Activated naive CD4-positive, alpha-beta T cell treated with anti-CD3 and anti-CD28 coated beads, Interleukin-2, amount 50 U/mL, for 16 hours (primary cell): ENCODE measurements at places on chromosomes 12 and 14.

DNA sequence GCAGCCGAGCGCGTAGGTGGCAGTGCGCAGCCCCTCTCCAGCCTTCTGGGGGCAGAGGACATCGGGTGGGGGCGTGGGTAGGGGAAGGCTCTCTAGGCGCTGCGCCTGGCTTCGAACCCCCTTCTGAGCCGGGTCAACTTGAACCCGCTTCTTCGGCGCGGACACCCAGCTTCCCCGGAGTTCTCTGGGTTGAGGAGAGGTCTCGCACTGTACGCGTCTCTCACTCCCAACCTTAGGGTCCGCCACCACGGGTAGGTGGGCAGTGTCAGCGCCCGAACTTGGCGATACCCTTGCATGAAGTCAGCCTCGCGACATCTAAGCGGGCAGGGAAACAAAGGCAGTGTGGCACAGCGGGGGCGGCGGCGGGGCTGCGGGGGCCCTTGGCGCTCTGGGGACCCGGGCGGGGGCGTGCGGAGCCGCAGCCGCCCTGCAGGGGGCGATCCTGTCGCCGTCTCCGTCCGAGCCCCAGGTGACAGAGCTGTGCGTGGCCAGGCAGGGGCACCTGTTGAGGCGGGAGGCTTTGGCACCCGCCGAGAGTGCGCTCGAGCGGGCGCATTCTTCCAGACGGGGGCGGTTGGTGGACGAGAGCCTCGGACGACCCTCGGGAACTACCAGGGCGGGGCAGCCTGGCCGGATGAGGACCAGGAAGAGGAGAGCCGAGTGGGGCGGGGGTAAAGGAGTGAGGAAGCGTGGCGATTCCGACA lies 1.1 kb downstream of the GALNT16 start:
- peak; percentile 54 for DNase-seq

GRCh38 chr12:7161811-7162210 lies 27.7 kb upstream of the PEX5 start:
- DNase-seq: no peak

- peak; percentile 81 for DNase-seq
Measured at GRCh38 chr14:75559451-75560222, 18.8 kb upstream of the FLVCR2 start.

GRCh38 chr12:25761356-25761755 lies 197.1 kb upstream of the RASSF8 start:
- no peak for DNase-seq

GRCh38 chr12:2650261-2651067 lies 144.3 kb upstream of the FKBP4 start:
- no peak for DNase-seq

GRCh38 chr12:125890366-125890905 lies 825.2 kb downstream of the AACS start:
- DNase-seq: no peak

- no peak for DNase-seq
Measured at GRCh38 chr12:56391721-56392120, 29.1 kb upstream of the APOF start.

DNA sequence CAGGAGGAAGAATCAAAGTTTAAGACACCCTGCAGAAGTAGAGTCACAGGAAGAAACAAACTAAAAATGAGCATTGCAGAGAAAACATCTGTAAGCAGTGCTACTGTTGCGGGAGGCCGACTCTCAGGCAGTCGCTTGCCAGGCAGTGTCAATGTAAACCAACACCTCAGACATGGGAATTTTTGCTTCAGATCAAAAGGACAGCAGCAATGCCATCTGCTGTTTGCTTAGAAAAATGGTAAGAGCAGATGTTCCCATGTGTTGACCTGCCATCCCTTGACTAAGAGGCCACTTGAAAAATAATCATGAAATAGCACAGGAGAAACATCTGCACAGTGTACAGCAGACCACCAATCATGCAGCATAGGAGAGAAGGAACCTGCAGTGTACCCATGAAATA lies 196.6 kb downstream of the SLC25A21 start:
- no peak for DNase-seq

- DNase-seq: no peak
Measured at GRCh38 chr14:76432827-76433752, 57.2 kb downstream of the ESRRB start.

GRCh38 chr14:58873228-58873953 lies 235.6 kb downstream of the DACT1 start:
- DNase-seq: no peak

DNA sequence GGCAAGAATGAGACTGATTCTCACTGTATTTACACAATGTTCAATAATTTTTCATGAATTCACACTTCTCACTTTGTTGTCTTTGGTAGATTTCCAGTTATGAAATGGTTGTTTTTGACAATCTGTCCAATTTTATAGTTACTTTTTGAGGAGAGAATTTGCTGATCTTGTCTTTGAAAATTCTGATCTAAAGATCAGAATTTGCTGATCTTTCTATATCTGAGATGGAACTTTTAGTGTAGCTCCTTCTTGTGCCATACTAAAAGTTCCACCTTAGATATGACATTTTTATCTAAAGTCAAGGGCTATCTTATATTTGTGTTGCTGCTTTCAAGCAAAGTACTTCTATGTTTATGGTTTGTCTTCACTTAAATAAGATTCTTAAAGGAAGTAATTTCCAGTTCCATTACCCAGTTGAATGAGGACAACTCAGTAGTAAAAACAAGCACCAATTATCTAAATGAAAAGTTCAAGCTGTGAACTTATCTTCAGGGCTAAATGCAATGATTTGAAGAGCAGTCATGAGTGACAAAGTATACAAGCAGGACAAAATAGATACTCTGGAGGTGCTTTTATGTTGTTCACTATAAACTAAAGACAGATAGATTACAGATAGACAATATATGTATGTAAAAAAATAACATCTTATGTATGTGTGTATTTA lies 76.4 kb upstream of the FOXG1 start:
- DNase-seq: no peak

GRCh38 chr12:71556875-71557274 lies 106.8 kb downstream of the ZFC3H1 start:
- DNase-seq: no peak

- no peak for DNase-seq
Measured at GRCh38 chr12:12699345-12699744, 3.4 kb upstream of the GPR19 start.

DNA sequence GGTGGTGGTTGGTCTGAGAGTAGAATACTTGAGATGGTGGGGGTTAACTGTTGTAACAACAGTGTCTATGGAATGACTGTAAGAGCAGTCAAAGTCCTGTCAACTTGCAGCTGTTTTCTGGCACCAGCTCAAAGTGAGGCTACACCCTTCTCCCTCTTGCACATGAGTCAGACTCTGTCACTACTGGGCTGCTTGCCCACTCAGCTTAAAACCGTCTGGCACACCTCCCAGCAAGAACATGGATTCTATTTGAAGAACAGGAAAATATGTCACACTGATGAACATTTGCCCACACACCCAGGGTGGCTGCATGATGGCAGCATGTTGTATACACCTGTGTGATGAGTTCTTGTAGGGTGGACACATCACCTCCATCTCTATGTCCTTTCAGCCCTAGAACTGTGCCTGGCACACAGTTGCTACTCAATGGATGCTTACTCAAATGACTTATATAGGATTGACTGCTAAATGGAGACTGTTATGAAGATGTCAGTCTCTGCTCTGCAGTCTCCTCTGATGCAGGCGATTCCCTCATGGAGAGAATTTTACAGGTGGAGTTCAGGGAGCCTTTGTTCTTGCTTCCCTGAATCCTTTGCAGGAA lies 19.3 kb upstream of the SERPINA6 start:
- no peak for DNase-seq

GRCh38 chr12:6215932-6216494 lies 15.8 kb downstream of the CD9 start:
- no peak for DNase-seq

GRCh38 chr12:57739914-57740538 lies 1.5 kb upstream of the AGAP2 start:
- DNase-seq: no peak

GRCh38 chr14:75286313-75286712 lies 7.7 kb downstream of the FOS start:
- DNase-seq: no peak

DNA sequence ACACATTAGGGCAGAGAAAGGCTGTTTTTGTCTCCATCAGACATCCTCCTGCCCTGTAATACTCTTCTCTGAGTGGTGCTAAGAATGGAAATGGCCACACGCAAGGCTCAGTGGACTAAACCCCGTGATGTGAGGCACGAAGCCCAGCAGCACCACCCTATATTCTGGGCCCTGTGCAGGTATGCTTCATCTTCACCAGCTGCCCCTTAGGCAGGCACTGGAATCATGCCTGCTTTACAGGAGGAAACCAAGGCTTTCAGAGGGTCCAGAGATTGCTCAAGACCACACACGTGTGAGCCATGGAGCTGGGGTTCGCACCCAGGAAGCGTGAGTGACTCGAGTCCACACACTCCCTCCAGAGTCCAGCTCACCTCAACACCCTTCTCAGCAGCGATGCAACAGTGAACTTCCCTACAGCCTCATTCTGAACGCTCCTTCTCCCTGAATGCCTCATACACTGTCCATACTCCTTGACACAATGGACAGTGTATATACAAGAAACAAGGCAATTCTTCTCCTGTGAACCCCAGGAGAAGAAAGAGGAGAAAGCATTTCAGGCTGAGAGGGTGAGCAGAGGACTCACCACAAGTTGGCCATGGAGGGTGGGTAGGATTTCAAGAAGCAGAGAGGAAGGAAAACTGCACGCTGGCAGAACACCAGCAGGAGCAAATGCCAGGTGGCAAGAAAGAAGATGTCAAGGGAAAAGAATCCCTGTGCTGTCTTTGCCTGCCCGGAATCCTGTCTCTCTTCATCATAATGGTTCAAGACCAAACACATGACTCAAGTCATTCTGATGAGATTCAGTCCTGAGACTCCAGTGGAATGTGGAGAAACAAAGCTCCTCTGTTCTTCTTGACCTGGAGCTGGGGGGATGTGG lies 39.1 kb downstream of the NT5DC3 start:
- no peak for DNase-seq

DNA sequence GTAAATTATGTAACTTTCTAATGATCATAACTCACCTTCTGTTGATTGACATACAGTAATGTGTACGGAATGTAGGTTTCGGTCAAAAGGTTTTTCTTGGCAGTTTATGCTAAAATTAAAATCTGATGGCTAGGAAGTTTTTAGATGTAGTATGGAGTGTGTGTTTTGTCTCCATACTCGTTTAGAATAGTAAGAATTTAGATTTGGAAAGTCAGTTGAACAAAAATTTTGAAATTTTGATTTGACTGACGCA lies 859 bp downstream of the PALS1 start:
- no peak for DNase-seq

DNA sequence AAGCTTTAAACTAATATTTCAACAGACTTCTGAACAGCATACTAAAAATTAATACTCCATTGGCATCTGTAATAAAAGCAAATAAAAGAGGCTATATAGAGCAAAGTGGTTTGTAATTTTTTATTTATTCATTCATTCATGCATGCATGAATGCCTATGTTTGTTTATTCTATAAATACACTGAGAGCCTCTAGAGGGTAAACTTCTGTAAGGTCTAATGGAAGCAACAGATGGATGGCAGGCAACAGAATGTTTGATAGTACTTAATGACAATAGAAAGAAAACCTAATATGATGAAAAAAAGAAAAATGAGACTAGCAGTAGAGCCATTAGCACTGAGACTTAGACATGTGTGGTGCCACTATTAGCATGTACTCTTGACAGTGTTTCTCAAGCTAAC lies 253.1 kb downstream of the CCDC91 start:
- no peak for DNase-seq

DNA sequence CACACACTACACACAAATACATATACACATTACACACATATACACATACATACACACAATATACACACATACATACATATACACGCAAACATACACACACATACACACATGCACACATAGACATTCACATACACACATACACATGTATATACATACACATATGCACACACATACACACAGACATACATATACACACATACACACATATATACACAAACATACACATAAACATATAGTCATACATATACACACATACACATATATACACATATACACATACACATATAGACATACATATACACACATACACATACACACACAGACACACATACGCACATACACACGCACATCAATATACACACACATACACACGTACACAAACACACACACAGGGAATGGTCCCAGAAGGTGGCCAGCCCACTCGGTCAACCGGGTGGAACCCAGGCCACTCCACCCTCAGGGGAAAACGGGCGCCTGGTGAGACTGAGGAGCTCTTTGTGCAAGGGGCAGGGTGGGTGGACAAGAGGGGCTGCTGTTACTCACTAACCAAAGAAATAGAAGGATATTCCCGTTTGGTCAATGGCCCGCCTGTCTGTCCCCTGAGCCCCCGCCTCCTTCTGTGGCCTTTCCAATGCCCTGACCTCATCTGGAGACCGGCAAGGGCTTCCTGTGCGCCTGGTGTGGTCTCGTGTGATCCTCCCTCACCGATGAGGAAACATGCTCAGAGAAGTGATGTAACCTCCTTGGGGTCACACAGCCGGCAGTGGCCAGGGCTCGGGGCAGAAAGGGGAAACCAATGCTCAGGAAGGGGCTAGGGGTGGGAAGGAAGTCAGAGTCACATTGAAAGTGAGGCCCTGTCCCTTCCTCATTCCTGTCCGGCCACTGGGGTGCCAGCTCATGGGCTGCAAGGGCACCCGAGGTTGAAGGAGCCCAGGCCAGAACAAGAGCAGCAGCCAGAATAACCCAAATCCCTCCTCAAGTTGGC lies 5.3 kb downstream of the TRPV4 start:
- no peak for DNase-seq

DNA sequence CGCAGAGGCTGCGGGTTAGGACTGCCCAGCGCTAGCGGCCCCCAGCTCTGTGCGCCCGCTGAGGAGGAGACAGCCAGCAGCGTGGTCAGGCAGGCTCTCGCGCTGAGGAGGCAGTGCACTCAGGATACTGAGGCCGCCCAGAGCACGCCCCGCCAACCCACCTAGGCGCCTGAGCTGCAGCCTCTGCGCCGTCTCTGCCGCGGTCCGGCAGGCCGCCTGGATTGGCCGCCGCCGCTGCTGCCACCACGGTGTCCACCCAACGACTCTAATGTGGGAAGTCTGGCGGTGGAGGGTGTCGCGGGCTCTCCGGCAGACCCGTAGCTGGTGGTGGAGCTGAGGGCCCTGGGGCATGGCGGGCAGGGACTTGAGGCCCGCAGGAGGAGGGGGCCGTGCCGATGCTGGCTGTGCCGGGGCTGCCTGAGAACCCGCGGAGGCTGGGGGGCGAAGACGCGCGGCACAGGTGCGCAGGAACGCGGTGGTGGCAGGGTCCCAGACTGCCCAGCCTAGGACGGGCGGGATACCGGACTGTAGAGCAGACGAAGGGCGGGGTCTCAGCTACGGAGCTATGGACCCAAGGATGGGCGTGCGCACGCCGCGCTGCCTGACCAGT lies 69.9 kb downstream of the ASCL4 start:
- DNase-seq: no peak

GRCh38 chr12:33770652-33771051 lies 251.6 kb upstream of the ALG10 start:
- no peak for DNase-seq

GRCh38 chr14:69675877-69676416 lies 64.6 kb downstream of the SUSD6 start:
- DNase-seq: peak; percentile 29

DNA sequence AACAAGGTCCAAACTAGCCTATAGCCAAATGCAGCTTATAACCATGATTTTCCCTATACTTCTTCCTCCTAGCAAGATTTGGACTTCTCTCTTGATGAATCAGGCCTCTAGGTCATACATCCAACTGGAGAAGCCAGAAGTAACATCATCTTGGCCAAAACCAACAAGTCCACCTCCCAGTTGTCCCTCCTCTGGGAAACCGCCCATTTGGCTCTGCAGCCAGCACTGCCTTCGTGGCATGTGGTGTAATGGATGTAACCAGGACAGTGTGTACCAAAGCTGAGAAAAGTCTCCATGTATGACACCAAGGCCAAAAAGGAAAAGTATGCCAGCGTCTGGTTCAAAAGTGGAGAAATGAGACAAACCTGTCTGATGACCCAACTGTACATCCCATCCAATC lies 59.3 kb upstream of the VASH1 start:
- DNase-seq: no peak
